ENCODE measurements at places on chromosomes 13 and 19.

DNA sequence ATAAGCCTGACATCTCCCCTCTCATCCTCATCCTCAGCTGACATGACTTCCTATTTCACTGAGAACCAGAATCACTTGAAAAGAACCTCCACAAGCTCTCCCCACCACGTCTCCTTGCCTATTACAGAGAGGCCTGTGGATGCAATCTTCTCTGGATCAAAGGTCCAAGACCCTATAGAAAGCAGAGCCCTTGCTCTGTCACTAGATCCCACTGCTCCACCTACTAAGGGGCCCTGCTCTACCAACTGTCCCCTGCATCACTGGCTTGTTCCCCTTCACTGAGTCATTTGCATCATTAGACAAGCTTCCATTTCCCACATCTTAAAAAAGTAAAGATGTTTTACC is 40.8 kb downstream of the RCBTB2 start:
- DNase-seq: no peak

DNA sequence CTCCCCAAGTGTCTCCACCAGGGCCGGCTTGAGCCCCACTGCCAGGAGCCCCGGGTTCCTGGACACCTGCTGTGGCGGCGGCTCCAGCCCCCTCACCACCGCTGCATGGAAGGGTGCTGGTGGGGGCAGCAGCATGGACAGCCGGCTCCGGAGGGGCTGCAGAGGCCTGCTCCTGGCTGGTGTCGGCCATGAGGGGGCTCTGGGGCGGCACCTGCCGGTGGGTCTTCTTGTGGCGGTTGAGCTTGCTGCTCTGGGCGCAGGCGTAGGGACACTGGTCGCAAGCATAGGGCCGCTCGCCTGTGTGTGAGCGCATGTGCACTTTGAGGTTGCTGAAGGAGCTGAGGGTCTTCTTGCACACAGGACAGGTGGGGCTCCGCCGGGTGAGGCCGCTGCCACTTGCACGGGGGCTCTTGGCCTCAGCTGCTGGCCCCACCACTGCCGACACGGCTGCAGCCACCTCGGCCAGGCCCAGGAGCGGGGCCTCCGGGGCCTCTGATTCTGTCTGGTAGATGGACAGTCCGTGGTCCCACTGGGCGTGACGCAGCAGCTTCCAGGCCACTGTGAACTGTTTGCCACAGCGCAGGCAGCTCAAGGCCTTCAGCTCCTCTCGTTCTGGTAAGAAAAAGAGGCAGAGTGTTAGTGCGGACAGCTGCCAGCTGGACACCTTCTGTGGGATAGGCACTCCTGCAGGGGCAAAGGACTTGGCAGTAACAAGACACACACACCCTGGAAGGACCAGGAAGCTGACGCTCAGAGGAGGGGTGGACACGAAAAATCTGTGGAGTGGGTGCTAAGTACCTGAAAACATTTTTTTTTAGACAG is 4.1 kb downstream of the ZNF296 start:
- no peak for DNase-seq

DNA sequence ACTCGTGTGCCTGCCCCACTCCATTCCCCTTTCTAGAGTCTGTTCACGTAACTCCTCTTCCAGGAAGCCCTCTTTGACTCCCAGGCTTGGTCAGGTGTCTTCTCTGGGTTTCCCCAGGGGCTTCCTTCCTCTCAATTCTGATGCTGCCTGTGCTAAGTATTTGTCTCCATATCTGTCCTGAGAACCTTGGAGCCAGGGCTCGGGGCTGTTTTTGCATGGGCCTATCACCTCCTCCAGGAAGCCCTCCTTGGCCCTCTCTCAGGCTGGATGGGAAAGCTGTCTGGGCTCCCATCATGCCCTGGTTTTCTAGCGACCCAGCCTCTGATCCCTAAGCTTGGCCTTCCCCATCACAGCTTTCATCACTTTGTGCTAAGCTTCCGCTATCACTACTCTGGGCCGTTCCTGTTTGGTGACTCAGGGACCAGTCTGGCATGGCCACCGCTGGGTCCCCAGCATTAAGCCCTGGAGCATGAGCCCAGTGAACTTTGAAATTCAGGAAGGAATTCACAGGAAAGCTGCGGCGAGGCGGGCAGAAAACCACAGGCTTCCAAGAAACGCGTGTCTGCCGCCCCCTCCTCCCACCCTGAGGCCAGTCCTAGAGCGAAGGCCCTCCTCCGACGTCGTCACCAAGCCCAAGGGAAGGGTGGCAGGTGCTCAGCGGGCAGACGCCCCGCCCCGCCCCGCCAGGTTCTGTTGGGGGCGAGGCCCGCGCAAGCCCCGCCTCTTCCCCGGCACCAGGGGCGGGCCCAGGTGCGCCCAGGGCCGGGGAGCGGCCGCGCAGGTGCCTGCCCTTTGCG is 486 bp upstream of the SPINT2 start:
- peak; percentile 83 for DNase-seq

DNA sequence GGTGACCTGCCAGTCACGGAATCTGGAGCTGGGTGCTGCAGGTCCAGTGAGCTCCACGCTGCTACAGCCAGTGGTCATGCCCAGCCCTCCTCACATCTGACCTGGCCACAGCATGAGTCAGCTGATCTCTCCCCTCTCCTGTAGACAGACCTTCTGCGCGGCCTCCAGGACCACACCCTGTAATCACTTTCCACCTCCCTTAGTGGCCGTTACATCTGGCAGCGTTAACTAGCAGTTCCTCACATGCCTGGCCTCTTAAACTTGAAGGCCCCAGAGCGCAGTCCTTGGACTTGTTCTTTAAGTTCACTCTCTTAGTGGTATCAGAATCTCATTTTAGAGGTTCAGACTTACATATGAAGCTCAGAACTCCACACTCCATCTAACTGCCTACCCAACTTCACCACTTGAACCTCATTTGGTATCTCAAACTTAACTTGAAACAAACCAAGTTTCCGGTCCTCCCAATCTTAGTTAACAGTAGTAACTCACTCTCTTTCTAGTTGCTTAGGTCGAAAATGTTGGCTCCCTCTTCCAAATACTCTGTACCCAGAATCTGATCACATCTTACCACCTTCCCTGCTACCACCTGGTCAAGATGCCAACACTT is 22.7 kb downstream of the MIPEP start:
- no peak for DNase-seq

GRCh38 chr19:46745521-46746280 is at the start of gene FKRP:
Gene FKRP, plus strand, starts transcription at chr19:46746057. Its CDS starts 9,394 bp downstream, at chr19:46755451.
- no peak for DNase-seq

DNA sequence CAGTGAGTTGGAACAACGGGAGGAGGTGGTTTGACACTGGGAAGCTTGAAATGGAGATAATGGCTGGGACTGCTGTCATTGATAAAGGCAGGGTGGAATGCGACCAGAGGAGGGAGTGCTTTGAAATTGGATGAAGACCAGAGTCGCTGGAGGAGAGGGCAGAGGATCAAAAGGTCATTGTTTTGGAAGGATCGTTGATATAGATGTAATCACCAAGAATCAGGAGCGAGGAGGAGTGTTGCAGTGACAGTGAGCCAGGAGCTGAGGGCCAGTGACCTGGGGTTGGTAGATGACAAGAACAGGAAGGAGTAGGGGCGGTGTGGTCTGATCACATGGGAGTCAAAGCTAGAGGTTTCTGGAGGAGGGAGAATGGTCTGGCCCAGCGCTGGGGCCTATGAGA is 25.3 kb downstream of the TM9SF2 start:
- no peak for DNase-seq

DNA sequence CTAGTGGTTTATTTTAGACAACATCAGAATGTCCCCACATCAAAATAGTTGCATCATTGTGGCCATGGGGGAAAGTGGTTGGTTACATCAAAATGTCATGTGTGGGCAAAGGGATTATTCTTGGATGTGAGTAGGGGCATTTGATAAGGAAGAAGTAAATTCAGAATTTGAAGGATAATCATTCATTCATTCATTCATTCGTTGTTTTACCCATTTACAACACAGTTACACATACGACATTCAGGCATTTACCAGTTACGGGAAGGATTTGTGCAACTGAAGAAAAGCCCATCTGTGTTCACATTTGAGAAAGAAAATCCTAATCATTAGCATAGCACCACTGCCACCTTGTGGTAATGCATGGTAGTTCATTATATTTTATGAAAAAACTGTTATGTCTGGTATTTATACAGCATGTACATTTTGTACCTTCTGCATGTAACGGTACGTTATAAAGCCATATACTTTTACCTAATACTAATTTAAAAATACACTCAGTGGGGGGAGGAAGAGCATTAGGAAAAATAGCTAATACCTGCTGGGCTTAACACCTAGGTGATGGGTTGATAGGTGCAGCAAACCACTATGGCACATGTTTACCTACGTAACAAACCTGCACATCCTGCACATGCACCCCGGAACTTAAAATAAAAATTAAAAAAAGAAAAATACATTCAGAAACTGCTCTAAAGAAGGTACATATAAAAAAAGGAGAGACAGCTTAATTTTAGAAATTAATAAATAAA is 62.1 kb downstream of the DGKH start:
- DNase-seq: peak; percentile 17

GRCh38 chr19:3047496-3048189 is 14.7 kb downstream of the TLE5 start:
- peak; percentile 33 for DNase-seq

DNA sequence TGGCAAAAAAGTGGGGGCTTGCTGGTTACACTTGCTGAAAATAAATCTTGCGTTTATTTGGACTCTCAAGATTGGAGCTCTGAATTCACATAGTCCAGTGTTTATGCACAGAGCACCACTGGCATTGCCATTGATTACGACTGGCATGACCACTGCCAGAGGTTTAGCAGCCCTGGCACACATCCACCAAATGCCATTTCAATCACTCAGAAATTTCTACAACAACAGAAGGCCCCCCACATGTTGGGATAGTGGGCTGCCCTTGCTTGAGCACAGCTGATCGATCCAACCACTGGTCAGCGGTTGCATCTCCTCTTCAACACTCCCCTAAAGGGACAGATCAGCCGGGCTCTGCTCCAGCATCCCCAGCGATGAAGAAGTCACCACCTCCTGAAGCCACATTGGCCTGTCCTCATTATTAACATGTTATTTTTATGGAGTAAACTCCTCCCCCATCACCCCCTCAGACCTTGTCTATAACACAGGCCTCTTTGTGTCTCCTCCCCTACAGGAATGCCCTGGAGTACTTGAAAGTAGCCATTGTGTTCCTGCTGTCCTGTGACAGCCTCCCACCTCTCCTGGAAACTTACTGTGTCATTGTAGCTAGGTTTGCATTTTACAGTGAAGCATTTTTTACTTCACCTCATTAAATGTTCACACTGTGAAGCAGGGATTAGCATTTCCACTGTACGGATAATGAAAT is 51.3 kb downstream of the CDADC1 start:
- DNase-seq: no peak

DNA sequence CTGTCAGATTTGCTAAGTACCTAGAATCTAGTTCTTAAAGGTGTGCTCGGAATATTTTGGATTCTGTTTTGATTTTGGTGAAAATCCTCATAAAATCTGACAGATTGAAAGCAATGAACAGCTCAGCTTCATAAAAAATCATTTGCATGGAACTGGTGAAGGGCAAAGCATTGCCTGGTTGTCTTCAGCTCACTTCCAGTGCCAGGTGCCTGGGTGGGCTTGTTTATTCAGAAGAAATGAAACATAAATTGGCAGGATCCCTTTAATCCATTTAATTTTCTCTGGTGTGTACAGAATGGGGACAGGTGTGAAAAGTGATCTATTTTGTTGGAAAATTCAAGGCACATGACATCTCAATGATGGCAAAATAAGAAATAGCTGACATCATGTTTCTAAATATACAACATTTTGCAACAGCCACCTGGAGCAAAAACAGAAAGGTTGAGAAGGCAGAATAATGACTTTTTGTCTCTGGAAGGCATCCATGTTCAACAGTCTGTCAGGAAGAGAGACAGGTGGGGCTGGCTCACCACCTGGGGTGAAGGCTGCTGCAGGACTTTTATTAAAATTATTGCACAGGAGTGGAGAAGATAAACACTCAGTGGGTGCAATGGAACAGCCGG is 52.2 kb downstream of the RFC3 start:
- DNase-seq: no peak

GRCh38 chr19:6221878-6222746 is 57.7 kb downstream of the MLLT1 start:
- DNase-seq: no peak

GRCh38 chr13:97256343-97256783 is 34.2 kb downstream of the MBNL2 start:
- DNase-seq: no peak

DNA sequence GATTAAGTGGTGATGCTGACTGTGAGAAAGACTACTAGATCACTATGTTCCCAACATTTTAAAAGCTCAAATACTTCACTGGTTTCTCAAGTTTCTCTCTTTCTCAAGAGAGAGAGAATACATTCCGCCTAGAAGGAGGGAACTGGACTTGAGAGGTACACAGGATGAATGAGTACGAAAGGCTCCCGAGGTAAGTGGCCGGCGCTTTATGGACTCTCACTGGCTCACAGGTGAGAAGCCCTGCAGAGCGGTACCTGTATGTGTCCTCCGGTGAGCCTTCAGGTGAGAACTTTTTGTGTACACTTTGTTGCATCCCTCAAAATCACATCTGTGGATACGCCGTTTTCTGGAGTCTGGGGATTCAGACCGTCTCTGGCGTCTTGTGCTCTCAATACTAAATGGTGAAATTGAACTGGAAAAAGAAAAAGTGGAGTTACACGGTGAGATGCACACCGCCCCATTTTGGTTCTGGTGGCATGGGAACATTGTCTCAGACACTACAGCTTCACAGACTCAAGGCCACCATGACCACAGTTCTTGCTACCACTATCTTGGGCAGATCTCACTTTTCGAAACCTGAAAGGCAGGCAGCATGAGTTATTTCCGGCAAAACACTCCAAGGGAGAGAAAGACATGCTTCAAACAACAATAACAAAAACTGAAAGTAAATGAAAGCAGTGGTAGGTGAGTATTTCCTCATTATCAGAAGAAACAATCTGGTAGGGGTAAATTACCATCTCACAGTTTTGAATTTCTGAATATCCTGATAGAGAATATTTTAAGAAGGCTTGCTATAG is 418.9 kb downstream of the KLF12 start:
- DNase-seq: peak; percentile 32

DNA sequence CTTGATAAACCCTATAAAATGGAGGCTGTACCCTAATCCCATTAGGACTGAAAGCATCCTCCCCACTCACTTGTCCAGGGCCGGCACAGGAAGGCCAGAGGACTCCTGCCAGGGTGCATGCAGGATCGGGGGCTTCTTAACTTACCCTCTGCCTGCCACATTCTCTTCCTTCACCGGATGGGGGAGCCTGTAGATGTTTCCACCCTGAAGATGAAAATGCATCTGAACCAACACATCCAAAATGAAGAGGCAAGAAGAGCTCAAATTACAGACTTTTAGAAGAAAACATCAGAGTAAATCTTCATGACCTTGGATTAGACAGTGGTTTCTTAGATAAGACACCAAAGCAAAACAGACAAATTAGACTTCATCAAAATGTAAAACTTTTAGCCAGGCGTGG is 25.9 kb upstream of the NAPA start:
- no peak for DNase-seq

- no peak for DNase-seq
Observed at GRCh38 chr19:52722062-52723003, 12.5 kb downstream of the ZNF611 start.

GRCh38 chr19:33413868-33414666 is 40.6 kb downstream of the CEBPG start:
- DNase-seq: no peak

- DNase-seq: no peak
Observed at GRCh38 chr13:29458419-29458818, 137.1 kb downstream of the SLC7A1 start.

Data from stimulated activated CD4-positive, alpha-beta T cell treated with anti-CD3 and anti-CD28 coated beads, TNF-alpha, amount 100 ng/mL, for 24 hours (primary cell).